ENCODE measurements at places on chromosomes 3 and 15.

GRCh38 chr3:169289273-169289672 lies 374.2 kb downstream of the MECOM start:
- DNase-seq, result no peak

- DNase-seq, result no peak
These were observed 2.4 kb upstream of the TMEM89 start for GRCh38 chr3:48623851-48624547.

DNA sequence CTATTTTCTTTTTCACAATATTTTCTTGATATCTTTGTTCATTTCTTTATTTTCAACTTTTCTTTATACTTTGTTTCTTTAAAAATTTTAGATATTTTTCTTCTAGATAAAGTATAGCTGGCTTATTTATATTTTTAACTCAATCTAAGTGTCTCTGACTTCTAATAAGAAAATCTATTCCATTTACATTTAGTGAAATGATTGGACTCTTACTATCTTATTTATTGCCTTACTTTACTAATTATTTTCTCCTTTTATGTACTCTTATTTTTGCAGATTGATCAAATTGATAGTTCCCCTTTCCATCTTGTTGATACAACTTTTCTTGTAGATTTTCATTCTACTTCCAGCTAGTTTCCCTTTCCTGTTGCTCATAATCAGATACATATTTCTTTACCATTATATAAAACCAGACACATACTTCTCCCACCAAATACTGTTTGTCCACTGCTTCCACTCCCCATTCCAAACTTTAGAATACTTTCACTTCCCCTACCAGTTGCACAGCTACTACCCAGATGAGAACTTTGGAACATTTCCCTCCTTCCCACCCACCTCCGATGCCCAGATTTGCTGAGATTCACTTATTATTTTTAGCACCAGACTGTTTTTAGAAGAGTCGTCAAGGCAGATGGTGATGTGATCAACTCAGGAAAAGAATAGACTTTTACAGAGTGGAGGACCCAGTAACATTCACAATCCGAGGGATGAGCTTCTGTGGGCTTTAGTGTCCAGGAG lies 151.5 kb downstream of the LIPC start:
- no peak for DNase-seq

DNA sequence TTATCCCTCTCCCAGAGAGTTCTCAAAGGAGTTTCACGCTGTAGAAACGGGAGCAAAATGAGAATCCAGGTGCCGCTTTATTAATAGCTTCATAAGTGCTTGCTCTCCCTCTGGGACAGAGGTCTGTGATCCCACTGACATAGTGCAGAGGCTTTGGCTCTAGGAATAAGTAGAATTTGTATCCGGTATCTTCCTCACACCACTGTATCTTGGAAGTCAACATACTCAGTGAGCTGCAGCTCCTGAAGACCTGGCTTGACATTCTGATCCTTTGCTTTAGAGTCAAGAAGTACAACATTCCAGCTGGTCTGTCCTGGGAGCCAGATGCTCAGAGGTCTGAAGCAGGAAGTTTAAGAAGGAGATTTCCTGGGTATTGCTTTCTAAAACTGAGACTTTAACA lies 323.0 kb downstream of the LPP start:
- no peak for DNase-seq

- no peak for DNase-seq
These were observed 25.8 kb upstream of the CLK3 start for GRCh38 chr15:74589826-74590225.

DNA sequence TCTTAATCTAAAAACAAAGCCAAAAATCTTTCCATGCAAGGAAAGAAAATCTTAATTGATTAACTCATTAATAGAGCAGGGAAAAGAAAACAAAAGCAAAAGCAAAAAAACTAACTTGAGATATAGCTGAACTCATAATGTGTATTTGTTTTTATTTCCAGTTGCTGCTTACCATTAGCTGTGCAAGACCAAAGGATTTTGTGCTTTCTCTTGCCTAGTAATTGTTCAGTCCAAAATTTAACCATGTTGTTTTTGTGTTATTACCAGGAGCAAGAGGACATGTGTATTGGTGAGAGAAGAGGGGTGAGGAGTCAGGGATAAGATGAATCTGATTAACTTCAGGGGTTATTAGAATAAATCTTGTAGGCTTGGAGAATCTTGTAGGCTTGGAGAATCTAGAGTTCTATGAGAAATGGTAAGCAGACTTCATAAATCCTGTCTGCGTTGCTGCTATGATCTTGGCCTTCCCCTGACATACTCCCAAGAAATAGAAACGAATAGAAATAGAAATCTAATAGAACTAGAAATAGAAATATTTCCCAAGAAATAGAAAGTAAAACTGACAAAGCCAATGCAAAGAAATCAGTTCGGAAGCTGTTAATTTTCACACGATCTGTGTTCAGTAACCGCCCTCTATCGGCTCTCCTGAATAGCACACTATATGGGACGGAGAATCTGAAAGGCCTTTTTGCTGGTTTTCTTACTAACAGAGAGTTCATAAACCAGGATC lies 72.6 kb upstream of the TNFSF10 start:
- no peak for DNase-seq

GRCh38 chr3:28940530-28940929 lies 340.3 kb upstream of the RBMS3 start:
- peak; percentile 74 for DNase-seq

DNA sequence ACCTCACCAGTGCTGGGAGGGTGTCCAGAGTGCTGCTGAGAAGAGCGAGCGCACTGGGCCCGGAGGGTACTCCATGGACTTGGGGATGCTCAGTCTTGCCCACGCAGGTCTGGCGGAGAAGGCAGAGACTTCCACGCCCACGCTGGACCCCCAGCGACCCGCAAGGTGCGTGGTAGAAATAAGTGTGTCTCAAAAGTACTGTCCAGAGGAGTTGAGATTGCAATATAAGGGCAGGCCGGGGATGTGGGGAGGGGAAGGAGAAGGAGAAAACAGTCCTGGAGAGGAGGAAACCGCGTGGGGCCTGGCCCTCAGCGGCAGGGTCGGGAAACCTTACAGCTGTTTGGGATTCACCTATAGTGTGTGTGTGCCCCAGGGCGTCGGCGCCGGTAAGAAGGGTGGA lies 38.9 kb downstream of the NR2F2 start:
- DNase-seq, result no peak

GRCh38 chr3:56593455-56594158 lies 36.6 kb downstream of the CCDC66 start:
- no peak for DNase-seq

GRCh38 chr15:36899696-36900095 lies 200.7 kb downstream of the MEIS2 start:
- DNase-seq, result no peak

- no peak for DNase-seq
These were observed 401 bp downstream of the RAMAC start for GRCh38 chr15:82986442-82986780.

- no peak for DNase-seq
These were observed 193.2 kb downstream of the CLSTN2 start for GRCh38 chr3:140128217-140128616.
